ENCODE measurements at places on chromosomes 5 and 9. TPM values are rescaled to one million over a fixed set of nuclear protein-coding genes. Genes with fewer than 3 reads are reported as not detected.

The TAF11L12 gene
- not detected for polyA plus RNA-seq

The SRA1 gene
- polyA plus RNA-seq: 30.3 TPM

The RAI14 gene
- polyA plus RNA-seq: 76.7 TPM

The MEIKIN gene
- not detected for polyA plus RNA-seq

The RUSC2 gene
- 21.6 TPM for polyA plus RNA-seq

The NPR3 gene
- polyA plus RNA-seq: 18.0 TPM

The ADAMTS19 gene
- polyA plus RNA-seq: not detected

DNA sequence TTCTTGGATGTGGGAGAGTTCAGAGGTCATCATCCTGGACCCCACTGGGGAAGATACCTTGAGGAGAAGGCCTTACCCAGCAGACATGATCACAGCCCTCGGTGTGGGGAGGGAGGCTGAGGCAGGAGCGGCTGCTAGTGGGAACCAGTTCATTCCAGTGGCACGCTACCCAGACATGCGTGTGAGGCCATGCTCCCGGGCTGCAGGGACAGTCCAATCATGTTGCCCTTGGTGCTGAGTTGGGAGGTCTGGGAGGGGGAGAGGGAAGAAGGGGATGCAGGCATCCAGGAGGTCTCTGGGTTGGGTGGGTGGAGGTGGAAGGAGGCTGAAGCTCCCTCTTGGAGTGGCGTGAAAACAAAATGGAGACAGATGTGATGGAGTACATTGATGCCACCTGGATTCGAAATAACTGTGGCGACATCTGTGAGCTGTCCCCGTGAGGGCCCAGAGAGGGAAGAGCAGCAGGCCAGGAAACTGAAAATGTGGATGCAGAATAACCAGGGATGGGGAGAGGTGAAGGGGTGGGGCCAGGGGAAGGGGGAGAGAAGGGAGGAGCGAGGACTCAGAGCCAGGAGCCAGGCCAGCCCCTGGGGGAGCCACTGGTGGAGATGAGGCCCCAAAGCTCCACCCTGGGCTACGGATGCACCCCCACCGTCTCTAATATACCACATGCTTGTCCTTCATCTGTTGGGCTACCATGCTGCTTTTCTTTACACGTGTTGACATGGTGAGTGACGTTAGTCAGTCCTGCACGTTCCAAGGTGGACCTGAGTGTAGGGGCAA lies 16.2 kb downstream of the NDUFS6 start:
- no peak for DNase-seq

DNA sequence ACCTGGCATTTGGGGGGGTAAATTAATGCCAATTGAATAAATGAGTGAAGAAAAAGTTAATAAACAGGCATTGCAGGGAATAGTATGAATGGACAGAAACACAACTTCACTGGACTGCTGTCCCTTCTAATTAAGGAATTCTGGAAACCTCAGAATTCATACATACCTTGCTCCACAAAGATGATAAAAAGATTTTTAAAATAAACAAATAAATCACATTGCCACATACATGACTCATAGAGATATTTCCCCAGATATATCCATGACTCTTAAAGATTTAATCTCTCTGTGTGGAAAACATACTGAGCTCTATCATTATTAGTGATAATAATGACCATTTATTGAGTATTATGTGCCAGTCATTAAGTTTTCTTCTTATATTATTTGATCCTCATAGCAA lies 469.0 kb upstream of the MEF2C start:
- no peak for DNase-seq

GRCh38 chr9:35288778-35289177 lies 127.0 kb downstream of the UNC13B start:
- DNase-seq: no peak

GRCh38 chr9:117523531-117524153 lies 108.8 kb upstream of the ASTN2 start:
- DNase-seq: no peak

GRCh38 chr5:103463261-103463660 lies 99.3 kb downstream of the NUDT12 start:
- DNase-seq: no peak

DNA sequence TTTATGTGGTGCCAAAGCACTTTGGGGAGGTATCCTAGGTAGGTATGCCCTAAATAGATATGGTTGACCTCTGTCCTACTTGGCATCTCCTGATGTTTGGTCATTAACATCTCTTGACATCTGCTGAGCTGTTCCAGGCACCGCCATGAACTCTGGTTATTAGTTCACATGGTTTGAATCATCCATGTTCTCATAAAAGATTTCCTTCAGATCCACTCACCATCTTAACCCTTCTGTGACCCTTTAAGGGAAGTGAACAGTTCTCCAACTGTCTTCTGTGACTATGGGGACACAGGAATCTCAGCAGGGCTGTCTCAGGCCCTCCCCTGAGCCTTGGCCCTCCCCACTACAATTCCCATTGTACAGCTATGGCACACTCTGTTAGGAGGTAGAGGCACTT lies 167.7 kb downstream of the CDH6 start:
- no peak for DNase-seq

GRCh38 chr5:77698920-77699319 lies 60.4 kb upstream of the OTP start:
- no peak for DNase-seq

- DNase-seq: no peak
These were observed 59.9 kb downstream of the CAVIN4 start for GRCh38 chr9:100637787-100638186.

DNA sequence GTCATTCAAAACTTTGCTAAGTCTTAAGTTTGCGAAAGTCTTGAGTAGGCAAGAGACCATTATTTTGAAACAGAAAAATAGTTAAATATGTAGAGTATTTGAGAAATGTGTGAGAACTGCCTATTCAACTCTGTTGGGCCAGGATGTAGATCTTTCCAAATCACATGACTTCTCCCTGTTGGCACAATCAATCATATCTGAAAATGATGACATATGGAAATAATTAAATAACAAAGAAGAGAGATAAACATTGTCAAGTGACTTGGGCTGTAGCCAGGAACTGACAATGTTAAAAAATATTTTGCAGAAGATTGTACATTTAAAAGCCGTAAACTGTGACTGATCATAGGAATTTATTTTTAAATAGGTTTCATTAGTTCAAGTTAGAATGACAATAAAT lies 104.6 kb upstream of the IL6ST start:
- DNase-seq: no peak

DNA sequence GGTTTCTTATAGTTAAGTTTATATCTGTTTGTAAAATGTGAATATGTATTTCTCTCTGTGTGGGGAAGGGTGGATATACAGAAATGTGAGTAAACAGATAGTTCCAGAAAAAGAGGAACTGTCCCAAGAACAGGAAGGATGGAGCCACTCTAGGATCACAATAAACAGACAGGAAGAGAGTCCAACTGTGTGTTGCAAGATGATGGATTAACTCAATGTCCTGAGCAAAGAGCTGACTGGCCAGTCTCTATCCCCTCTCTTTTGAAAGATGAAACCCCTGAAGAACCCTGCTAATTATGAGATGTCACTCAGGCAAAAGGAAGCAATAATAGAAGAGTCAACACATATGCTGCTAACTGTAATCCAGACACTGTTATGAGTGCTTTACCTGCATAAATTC lies 202.7 kb downstream of the SEMA6A start:
- no peak for DNase-seq

GRCh38 chr5:31736127-31736526 lies 97.2 kb downstream of the PDZD2 start:
- no peak for DNase-seq

- no peak for DNase-seq
These were observed 45.0 kb downstream of the ELL2 start for GRCh38 chr5:95916687-95917085.

- no peak for DNase-seq
These were observed 8.6 kb upstream of the FIBCD1 start for GRCh38 chr9:130947618-130948140.

DNA sequence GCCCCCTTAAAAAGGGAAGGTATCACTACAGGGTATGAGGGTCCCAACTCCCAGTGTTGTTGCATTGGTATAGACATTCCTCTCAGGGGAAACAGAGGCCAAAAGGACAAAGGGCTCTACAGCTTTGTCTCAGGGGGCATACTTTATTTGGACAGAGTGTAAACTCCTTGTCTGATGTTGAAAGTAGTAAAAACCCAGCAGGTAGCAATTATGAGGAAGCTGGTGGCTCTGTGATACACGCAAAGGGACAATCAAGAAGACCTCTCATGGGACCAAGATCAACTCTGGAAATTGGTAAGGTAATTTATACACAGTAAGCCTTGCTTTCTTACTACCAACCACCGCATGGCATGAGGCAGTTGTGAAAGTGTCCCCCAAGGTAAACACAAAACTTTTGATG lies 764.6 kb downstream of the CDH12 start:
- DNase-seq: no peak

GRCh38 chr5:157312492-157312891 lies 46.6 kb downstream of the CYFIP2 start:
- DNase-seq: peak; percentile 87

DNA sequence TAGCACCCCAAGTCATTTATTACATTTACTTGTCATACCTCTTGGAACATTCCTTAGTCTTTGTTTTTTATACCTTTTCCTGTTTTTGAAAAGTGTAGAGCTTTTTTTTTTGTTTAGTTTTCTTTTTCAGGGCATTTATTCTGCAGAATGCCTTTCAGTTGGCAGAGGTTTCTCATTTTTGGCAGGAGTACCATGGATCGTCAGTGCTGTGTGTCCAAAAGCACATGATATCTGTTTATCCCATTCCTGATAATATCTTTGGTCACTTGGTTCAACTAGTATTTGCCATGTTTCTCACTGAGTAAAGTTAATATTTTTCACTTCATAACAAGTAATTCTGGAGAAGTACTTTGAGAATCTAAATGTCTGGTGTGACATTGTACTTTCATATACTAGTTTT lies 10.7 kb downstream of the OGN start:
- no peak for DNase-seq

GRCh38 chr5:37814699-37815098 lies 25.1 kb downstream of the GDNF start:
- DNase-seq: no peak

- no peak for DNase-seq
These were observed 25.2 kb downstream of the EMB start for GRCh38 chr5:50415912-50416311.

DNA sequence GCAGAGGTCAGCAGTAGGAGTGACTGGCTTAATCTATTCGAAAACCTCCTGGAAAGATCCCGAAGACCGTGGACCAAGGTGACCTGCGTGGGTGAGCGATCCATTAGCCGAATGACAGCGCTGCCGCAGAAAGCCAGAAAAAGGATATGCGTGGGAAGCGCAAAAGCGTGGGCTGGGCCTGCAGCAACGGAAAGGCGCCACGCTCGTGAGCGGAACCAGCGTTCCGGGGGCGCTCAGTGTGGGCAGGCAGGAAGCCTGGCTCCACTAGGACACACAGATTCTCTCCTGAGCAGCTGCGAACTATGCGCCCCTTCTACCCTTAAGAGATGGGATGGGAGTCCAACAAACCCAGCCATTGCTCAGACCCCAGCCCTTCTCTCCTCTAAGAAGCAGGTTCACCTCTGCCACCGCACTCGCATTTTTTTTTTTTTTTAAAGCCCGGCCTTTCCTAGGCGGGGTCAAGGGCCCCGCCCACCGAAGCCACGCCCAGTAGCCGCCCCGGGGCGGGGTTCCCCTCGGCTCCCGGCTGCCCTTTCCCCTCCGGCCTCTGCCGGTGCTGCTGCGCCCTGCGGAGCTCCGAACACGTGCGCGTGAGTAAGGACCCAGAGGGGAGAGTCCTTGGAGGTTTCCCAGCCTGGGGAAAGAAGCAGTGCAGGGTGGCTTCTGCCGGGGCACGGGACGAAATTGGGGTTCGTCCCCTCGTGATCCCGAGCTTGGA lies 19.8 kb upstream of the MATR3 start:
- peak; percentile 93 for DNase-seq

GRCh38 chr5:132258102-132259068 lies 889 bp downstream of the PDLIM4 start:
- no peak for DNase-seq

Data from A549 (cell line).